Activated T-helper 2 cell treated with anti-CD3 and anti-CD28 coated beads, Interferon-gamma antibody, Interleukin-2, Interleukin-4, amounts not matched to agents 10 μg/mL and 5 μg/mL and 100 μg/mL, durations not matched to agents 14 hours and 24 hours and 36 hours (primary cell): ENCODE measurements at places on chromosomes 1 and 21. TPM values are rescaled to one million over a fixed set of nuclear protein-coding genes. Genes with fewer than 3 reads are reported as not detected.

Gene FCAMR
- not detected in 2 replicates for total RNA-seq

Gene OR2T29
- not detected in 2 replicates for total RNA-seq

GRCh38 chr1:49307457-49307856 lies 530.8 kb upstream of the BEND5 start:
- H3K4me3 ChIP-seq = no peak overlapping the region
- DNase-seq = no peak
- no peaks in the 10 kb centered on the region for H3K27me3 ChIP-seq
- H3K36me3 ChIP-seq = no peaks in the 10 kb centered on the region

Gene LTN1
- total RNA-seq = 24.9 and 27.5 TPM in 2 replicates

DNA sequence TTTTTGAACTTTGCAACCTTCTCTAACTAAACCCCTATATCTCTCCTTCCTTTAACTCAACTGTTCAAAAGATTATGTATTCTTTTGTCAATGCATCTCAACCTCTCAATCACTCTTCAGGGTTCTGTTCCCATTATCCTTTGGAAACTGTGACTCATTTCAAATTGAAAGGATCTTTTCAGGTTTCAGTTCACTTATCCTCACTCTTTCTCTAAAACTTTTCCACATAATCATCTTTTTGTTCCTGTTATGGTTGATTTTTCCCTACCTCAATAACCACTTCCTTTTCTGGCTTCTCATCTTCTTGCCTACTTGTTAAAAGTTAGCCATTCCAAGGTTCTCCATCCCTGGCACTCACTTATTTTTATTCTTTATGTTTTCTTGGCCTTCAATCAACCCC lies 56.2 kb upstream of the NUF2 start:
- no peaks in the 10 kb centered on the region for H3K36me3 ChIP-seq
- H3K27ac ChIP-seq = no peak overlapping the region
- H3K27me3 ChIP-seq = no peaks in the 10 kb centered on the region
- no peak for DNase-seq

DNA sequence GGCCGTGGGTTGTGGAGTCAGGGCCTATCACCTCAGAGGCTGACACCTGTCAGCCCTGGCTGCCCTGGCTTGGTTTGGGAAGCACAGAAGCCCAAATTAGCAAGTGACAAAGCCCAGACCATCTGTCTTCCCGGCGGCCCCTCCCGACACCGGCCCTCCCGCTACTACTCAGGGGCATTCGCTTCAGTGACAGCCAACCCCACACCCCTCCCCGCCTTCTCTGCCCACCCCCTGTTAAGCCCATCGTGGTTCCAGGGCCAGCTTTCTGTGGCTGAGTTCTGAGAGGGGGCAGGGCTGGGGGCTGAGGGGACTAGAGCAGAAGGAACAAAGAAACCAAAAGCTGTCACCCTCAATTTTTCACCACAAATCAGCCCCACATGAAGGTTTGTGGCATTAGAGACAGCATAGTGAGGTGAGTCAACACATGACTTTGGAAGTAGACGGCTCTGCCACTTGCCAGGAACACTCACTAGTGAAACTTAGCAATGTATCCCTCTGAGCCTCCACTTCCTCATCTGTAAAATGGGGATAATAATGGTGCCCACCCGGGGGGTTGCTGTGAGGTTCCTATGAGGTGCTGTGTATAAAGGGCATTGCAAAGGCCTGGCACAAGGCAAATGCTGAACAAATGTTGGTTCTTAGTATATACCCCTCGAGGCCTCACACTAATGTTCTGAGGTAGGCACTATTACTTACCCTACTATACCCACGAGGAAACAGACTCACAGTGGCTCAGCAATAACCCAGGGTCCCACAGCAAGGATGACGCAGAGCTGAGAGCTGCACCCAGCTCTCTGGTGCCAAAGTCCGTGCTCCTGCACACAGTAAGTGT lies 5.2 kb upstream of the TNNI1 start:
- H3K36me3 ChIP-seq = no peaks in the 10 kb centered on the region
- H3K27me3 ChIP-seq = peaks cover 10% of the 10 kb centered on the region
- DNase-seq = no peak
- no peak overlapping the region for H3K27ac ChIP-seq
- H3K4me3 ChIP-seq = no peak overlapping the region
- H3K4me1 ChIP-seq = peaks cover 3% of the 10 kb centered on the region

DNA sequence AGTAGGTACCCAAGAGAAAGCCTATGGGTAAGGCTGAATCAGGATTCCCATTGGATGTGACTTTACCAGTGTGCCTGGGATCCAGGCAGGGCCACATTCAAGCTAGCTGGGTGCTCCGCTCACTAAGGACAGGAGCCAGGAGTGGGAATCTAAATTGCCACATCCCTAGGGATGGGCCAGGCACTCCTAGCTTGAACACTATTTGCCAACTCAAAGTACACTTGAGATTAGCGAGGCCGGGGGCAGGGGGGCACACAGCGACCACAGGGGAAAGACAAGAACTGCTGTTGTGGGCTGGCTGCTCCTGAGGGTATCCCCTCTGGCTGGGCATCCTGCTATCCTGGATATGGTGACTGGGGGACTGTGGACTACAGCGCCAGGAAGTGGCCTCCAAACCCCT lies 4.3 kb downstream of the SLC45A3 start:
- DNase-seq = no peak
- no peaks in the 10 kb centered on the region for H3K36me3 ChIP-seq
- peaks cover 7% of the 10 kb centered on the region for H3K4me1 ChIP-seq
- no peak overlapping the region for H3K27ac ChIP-seq
- peaks cover 8% of the 10 kb centered on the region for H3K27me3 ChIP-seq

GRCh38 chr1:55309053-55309452 lies 93.9 kb upstream of the USP24 start:
- H3K27me3 ChIP-seq = peaks cover 12% of the 10 kb centered on the region
- peaks cover 11% of the 10 kb centered on the region for H3K4me1 ChIP-seq
- H3K4me3 ChIP-seq = no peak overlapping the region
- DNase-seq = no peak

Gene TIMM17A
- total RNA-seq = 92.6 and 96.0 TPM in 2 replicates

GRCh38 chr21:16406355-16406754 lies 676.6 kb downstream of the USP25 start:
- DNase-seq = no peak
- no peaks in the 10 kb centered on the region for H3K36me3 ChIP-seq
- no peaks in the 10 kb centered on the region for H3K4me1 ChIP-seq
- H3K4me3 ChIP-seq = no peak overlapping the region
- H3K27me3 ChIP-seq = no peaks in the 10 kb centered on the region

- no peak for DNase-seq
- no peaks in the 10 kb centered on the region for H3K27me3 ChIP-seq
- no peak overlapping the region for H3K27ac ChIP-seq
- H3K4me1 ChIP-seq = no peaks in the 10 kb centered on the region
- H3K4me3 ChIP-seq = no peak overlapping the region
These were observed 188.2 kb upstream of the PLXNA2 start for GRCh38 chr1:208432346-208432745.

DNA sequence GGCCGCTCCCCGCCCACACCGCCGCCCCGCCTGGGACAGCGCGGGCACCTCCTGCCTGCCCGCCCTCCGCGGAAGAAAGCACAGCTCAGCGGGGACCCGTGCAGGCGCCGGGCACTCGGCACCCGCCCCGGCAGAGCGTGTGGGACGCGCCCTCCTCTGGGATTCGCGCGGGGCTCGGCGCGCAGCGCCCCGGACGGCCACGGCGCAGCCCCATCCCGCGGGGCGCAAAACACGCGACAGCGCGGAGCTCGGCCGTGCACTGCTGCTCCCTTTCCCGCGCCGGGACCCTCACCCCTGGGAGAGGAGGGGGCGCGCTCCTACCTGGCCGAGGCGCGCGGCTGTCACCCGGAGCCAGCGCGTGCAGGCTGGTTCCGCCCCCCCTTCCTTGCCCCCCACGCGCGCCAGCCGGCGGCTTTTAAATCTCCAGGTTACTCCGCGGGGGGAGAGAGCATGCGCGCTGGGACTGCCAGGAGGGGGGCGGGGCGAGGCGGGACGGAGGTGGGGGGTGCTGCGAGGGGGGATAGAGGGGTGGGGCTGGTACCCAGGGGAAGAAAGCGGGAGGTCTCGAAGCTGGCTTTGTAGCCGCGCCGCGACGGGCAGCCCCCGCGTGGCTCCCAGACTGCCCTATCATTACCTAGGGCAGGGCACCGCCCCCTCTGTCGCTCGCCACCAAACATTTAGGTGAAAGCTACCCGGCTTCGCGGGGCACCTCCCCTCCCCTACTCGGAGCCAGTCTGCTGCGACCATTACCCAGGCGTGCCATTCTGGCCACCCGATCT lies at the start of gene SLC45A3:
Gene SLC45A3, minus strand, starts transcription at position 437 of the 779 bp plus-strand sequence. CDS start 15,853 bp downstream, outside the sequence.
- H3K36me3 ChIP-seq = no peaks in the 10 kb centered on the region
- peaks cover 7% of the 10 kb centered on the region for H3K4me1 ChIP-seq
- no peak within 1 kb of the TSS for H3K27ac ChIP-seq
- DNase-seq = peak; percentile 14
- H3K4me3 ChIP-seq = peak within 1 kb of the TSS; percentile 81
- H3K27me3 ChIP-seq = peaks cover 19% of the 10 kb centered on the region

- peak overlapping the region; percentile 90 for H3K27ac ChIP-seq
- no peak for DNase-seq
- peaks cover 51% of the 10 kb centered on the region for H3K4me1 ChIP-seq
- H3K27me3 ChIP-seq = no peaks in the 10 kb centered on the region
- peak overlapping the region; percentile 7 for H3K4me3 ChIP-seq
- peaks cover 30% of the 10 kb centered on the region for H3K36me3 ChIP-seq
These were observed 16.1 kb downstream of the UTP11 start for GRCh38 chr1:38028671-38029070.

DNA sequence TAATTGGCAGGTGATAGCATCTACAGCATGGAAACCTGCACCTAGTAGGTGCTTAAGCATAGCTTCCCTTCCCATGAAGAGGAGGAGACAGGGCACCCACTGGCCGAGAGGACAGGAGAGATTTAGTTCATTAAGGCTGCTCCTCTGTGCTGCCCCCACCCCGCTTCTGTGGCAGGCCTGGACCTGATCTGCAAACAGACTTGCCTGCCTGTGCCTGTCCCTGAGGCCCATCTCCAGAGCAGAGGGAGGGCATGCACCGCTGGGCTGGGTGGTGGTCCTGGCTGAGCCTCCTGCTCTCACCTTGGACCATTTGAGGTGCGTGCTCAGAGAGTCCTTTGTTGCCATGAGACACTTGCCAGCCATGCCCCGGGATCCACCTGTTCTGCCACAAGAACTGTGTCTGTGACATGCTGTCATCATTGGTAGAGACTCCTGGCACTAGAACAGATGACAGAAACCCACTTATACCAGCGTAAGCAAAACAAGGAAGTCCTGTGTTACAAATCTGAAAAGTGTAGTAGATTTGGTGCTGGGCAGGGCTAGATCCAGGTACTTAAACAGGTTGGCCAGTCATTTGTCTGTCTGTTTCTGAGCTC lies 55.6 kb downstream of the PTPRF start:
- H3K4me1 ChIP-seq = peaks cover 6% of the 10 kb centered on the region
- H3K4me3 ChIP-seq = no peak overlapping the region
- H3K27me3 ChIP-seq = no peaks in the 10 kb centered on the region
- H3K27ac ChIP-seq = no peak overlapping the region
- no peak for DNase-seq

DNA sequence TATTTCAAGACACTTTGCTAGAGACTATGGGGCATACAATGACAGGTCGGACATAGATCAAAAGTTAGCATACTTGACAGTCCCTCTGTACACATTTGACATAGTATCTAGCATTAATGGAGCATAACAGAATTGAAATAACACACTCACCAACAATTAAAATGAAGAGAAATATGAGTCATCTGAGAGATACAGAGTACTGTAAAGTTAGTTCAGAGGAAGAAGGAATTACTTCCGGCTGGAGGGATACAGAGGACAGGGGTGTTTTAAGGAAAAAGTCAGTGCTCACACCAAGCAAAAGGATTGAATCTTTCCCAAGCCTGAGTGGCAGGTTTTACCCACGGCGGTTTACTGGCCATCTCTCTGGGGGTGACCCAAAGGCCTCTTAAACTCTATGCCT lies 2.4 kb downstream of the ZMYND12 start:
- no peak for DNase-seq
- peaks cover 20% of the 10 kb centered on the region for H3K4me1 ChIP-seq
- H3K27me3 ChIP-seq = peaks cover 5% of the 10 kb centered on the region
- H3K27ac ChIP-seq = no peak overlapping the region
- H3K4me3 ChIP-seq = no peak overlapping the region

GRCh38 chr1:2231532-2232254 lies 3.6 kb downstream of the SKI start:
- H3K27me3 ChIP-seq = no peaks in the 10 kb centered on the region
- peak overlapping the region; percentile 92 for H3K4me3 ChIP-seq
- peaks cover 39% of the 10 kb centered on the region for H3K36me3 ChIP-seq

Gene NEK2
- 21.8 and 24.1 TPM in 2 replicates for total RNA-seq

DNA sequence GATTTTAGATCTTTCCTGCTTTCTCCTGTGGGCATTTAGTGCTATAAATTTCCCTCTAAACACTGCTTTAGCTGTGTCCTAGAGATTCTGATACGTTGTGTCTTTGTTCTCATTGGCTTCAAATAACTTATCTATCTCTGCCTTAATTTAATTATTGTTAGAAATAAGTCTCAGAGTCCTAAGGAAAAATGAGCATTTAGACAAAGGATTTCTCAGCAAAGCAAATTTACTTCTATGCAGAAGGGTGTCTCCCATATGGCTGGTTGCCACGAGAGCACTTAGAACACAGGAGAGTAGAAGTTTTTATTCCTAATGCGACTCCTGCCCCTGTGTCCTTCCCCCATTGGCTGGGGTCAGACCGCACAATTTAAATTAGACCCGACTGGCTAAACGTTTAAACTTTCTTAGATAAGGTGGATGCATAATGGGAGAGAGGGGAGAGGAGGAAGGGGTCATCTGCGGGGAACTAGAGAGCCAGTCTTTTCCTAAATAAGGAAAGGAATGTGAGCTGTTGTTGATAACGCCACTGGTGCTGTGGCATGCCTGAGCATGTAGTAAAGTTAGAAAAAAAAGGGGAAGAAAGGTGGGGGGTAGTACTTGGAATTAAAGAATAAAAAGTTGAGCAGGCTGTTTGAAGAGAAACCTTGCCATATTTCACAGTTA lies 170.2 kb downstream of the DYRK1A start:
- no peak overlapping the region for H3K4me3 ChIP-seq
- DNase-seq = no peak
- H3K27ac ChIP-seq = no peak overlapping the region
- no peaks in the 10 kb centered on the region for H3K4me1 ChIP-seq
- no peaks in the 10 kb centered on the region for H3K36me3 ChIP-seq

GRCh38 chr1:172838680-172839313 lies 179.9 kb downstream of the FASLG start:
- no peak overlapping the region for H3K4me3 ChIP-seq
- peaks cover 49% of the 10 kb centered on the region for H3K27me3 ChIP-seq
- no peaks in the 10 kb centered on the region for H3K36me3 ChIP-seq
